ENCODE measurements at places on chromosomes 3 and 15.

GRCh38 chr3:99484871-99485270, 153.5 kb upstream of the COL8A1 start:
- DNase-seq, result no peak

DNA sequence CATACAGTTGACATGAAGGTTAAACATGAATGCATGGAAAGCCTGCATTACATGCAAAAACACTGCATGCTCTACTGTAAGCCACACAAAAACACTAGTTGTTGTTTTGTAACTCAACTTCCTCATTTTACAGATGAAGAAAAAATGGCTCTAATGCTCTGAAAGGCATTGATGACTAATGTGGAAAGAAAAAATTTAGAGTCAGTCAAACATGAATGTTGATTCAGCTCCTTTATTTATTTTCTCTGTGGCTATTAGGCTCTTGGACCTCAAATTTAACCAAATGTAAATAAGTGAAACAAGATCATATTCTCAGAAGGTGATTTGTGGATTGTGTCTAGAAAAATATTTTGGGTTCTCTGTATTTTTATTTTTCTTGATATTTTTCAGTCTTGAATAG, 336.7 kb upstream of the ZNF717 start:
- DNase-seq, result no peak

GRCh38 chr3:23913873-23914743, 2.7 kb downstream of the NKIRAS1 start:
- DNase-seq, result no peak

GRCh38 chr15:56948000-56948763, 29.7 kb downstream of the TCF12 start:
- DNase-seq, result no peak

DNA sequence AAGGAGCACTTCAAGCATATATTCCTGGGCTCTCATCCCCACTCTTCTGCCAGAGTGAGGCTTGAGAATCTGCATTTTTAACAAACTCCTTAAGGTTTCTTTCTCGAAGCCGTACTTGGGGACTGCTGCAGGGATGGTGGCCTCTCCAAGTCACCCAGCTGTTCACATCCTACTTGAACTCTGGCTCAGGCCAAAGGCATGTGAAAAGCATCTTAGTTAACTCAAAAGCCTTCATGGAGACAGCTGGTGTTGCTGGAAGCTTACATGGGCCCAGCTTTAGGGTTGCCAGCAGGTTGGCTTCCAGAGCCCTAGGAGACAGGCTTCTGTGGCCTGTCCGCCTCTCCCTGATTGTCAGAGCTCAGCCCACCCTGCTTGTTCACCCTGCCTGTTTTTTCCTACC, 139.2 kb downstream of the THSD4 start:
- no peak for DNase-seq

DNA sequence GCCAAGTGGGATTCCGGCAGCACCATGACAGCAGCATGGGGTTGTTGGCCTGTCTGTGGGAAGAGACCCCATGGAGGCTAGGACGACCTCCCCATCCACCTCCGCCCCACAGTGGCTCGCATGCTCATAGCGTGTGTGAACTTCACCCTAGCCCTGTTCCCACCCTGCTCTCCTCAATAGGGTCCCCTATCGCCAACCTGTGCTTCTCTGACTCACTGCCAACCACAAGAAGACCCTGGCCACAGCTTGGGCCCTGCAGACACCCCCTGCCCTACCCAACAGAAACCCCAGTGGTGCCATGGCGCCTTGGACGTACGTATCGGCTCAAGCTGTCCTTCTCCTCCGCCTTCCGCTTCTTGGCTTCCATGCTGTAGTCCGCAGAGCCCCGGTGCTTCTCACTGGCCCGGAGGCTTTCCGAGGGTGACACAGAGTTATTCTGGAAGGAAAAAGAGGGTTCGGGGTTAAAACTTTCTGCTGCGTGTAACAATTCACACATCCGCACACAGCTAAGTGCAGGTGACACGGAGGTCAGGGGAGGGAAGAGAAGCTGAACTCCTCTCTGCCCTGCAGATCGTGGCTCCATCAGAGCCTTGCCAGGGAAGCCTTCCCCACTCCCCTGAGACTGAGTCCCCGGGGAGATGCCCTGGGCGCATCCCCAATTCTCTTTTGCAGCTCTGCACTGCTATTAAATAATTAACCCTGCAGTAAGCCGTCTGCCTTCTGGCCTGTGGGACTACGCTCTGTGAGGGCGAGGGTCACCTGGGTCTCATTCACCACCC, 37.3 kb downstream of the TLE3 start:
- no peak for DNase-seq

GRCh38 chr15:79989183-79989582, 18.2 kb upstream of the BCL2A1 start:
- DNase-seq, result no peak

- no peak for DNase-seq
These were observed 44.8 kb upstream of the TLE3 start for GRCh38 chr15:70142322-70143191.

GRCh38 chr3:71109241-71109976, 474.1 kb downstream of the FOXP1 start:
- DNase-seq, result peak; percentile 55

- no peak for DNase-seq
These were observed 378.6 kb downstream of the MAGI1 start for GRCh38 chr3:65660000-65660598.

DNA sequence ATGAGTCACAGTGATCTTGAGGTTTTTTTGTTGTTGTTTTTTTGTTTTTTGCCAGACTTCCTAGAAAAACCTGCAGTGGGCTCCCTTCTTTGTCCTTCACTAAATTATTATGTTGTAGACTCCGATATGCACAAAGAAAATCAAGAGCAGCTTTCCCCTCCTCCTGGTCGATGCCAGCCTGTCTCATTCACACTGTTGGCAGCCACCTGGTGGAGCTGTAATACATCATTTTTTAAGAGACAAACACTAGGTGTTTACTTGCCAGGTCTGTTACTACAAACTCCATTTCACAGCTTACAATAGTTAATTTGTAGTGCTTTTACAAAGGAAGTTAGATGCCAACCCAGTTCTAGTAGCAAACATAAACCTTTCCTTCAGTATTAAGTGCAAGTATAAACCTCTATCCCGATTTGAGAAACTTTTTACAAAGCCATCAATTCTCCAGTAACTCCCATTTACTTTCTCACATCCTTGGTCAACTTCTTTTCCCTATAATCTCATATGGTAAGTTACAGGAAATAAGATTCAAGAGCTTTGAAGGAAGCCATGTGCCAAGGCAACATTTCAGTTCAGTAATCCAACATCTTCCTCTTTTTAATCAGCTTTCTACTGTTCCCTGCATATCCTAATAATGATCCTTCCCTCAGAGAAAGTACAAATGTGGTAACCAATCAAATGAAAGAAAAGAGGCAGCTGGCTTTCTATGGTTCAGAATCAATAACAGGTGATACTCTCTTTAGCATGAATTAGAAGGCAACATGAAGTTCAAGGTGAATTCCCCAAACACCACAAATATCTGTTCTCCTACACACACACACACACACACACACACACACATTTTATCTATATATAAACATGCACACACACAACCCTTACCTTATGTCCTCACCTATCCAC, 14.0 kb downstream of the AAGAB start:
- no peak for DNase-seq

- DNase-seq, result no peak
These were observed 283.2 kb upstream of the ROBO1 start for GRCh38 chr3:80050826-80051601.

DNA sequence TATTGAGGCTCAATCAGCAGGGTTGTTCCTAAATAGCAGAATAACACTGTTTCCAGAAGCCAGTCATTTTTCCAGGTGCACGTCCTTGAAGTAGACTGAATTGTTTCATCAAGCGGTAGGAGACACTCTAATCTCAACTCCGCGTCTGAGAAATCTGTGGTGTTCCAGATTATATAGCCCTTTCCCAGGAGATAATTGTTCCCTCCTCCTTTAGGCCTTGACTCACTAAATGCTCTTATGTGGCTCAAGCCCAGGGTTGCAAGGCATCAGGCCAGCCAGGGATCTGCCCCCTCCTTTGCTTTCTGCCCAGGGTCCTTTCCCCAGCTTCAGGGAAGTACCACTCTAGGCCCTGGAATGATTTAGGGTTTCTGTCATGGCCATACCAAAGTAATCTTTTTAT, 5.7 kb upstream of the HLTF start:
- DNase-seq, result no peak

- no peak for DNase-seq
These were observed 52.9 kb downstream of the CLSTN2 start for GRCh38 chr3:139987908-139988307.

DNA sequence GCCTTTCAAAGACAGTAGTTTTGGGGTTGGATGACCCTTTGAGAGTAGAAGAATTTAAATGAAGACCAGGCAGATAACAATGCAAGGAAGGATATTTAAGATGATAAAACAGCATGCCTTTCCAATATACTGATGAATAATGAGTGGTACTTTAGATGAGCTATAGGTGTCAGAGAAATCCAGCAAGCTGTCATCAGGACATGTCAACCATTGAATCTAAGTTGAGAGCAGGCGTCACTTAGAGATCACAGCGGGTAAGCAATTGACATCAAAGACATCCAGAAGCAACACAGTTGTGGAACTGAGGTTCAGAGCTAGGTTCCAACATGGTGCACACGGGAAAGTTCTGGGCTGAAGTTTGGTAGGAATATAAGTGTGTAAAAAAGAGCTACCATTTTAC, 25.0 kb downstream of the CCDC54 start:
- no peak for DNase-seq

- DNase-seq, result no peak
These were observed 131.8 kb downstream of the MDFIC2 start for GRCh38 chr3:70180664-70181063.

DNA sequence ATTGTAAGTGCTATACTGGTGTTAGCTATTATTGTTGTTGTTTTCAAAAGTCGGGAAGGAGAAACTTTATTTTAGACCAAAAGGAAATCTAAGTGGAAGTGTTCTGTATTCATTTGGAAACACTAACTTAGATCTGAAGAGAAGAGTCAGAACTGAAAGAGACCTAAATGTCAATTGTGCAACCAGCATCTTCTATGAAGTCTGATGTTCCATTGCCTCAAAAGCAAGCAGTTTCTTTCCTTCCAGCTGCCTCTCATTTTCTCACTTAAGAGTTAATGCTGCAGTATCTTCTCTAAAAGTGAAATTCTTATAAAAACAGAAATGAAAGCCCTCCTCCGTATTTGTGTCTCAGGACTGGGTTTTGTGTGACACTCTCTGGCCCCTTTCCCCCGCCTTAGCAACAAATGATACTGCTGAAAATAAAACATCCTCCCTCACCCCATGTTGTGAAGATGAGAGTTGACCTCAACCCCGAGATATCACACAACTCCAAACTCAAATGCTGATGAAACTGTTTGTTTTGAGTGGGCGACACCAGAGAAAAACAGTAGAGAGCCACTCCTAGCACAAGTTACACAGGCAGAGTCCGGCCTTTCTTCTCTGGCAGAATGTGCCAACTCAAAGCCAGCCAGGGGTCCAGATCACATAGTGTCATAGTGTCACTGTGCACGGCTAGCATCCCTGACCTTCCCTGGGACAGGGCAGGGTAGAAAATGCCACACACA, 48.9 kb downstream of the GLDN start:
- DNase-seq, result no peak

GRCh38 chr15:63323798-63324563, 46.6 kb downstream of the APH1B start:
- DNase-seq, result no peak

DNA sequence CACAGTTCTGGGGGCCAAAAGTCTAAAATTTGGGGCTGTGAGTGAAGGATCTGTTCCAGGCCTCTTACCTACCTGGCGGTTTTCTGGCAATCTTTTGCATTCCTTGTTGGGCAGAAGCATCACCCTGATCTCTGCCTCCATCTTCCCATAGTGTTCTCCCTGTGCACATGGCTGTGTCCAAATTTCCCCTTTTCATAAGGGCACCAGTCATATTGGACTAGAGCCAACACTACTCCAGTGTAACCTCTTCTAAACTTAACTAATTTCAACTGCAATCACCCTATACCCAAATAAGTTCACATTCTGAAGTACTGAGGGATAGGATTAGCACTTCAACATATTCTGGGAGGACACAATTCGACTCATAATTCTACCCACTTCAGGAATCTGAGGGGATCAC, 85.0 kb downstream of the CCNL1 start:
- DNase-seq, result no peak

DNA sequence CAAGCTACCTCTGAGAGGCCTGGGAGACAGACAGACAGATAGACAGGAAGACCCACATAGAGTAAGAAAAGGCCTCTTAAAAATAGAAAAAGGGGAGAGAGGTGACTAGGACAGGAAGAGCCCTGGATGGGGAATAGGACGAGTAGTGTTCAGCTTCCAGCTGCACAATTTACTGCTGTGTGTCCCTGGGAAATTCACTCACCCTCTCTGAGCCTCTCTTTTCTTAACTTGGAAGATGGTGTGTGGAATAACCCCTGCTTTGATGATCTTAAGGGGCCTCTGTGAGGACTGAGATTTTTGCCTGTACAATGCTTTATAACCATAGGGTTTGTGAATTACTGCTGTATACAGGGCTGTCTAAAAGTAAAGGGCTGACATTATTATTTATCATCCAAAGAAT, 37.5 kb downstream of the FEM1B start:
- DNase-seq, result no peak

GRCh38 chr3:17491601-17492000, 250.8 kb downstream of the TBC1D5 start:
- DNase-seq, result no peak

- no peak for DNase-seq
These were observed 455.0 kb upstream of the THBS1 start for GRCh38 chr15:39125904-39126303.

GRCh38 chr3:19384868-19385267, 236.6 kb downstream of the KCNH8 start:
- DNase-seq, result no peak

DNA sequence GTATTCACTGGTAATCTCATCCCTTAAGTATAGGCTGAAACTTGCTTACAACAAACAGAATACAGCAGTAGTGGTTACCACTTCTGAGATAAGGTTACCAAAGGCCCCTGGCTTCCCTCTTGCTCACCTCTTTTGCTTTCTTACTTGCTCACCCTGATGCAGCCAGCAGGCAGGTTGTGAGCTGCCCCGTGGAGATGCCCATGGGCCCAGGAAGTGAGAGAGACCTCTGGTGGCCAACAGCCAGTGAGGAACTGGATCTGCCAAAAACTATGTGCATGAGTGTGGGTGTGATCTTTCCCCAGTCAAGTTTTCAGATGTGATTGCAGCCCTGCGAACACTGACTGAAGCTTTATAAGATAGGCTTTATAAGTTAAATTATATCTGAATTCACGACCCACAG, 48.7 kb downstream of the NMNAT3 start:
- DNase-seq, result no peak

DNA sequence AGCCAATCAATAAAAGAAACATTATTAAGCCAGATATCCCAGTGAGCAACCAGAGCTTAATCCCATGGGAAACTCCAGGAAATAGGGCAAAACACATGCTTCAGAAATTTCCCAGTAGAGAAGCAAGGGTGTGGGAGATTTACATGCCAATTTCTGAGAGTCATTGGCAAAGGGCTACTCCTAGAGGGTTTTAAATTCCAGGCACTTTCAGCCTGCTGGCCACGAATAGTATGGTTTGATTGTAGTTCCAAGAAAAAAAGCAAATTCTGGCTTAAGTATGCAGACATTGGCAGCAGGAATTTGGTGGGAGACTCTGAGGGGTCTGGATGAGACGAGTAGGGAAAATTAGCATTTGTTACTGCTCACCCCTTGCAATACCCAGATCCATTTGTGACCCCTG, 402.1 kb upstream of the SUCLG2 start:
- DNase-seq, result no peak
